ENCODE measurements at places on chromosomes 4 and X. TPM values are rescaled to one million over a fixed set of nuclear protein-coding genes. Genes with fewer than 3 reads are reported as not detected.
A peak's percentile ranks its signal among the peaks of the same experiment; 100 is the strongest.

DNA sequence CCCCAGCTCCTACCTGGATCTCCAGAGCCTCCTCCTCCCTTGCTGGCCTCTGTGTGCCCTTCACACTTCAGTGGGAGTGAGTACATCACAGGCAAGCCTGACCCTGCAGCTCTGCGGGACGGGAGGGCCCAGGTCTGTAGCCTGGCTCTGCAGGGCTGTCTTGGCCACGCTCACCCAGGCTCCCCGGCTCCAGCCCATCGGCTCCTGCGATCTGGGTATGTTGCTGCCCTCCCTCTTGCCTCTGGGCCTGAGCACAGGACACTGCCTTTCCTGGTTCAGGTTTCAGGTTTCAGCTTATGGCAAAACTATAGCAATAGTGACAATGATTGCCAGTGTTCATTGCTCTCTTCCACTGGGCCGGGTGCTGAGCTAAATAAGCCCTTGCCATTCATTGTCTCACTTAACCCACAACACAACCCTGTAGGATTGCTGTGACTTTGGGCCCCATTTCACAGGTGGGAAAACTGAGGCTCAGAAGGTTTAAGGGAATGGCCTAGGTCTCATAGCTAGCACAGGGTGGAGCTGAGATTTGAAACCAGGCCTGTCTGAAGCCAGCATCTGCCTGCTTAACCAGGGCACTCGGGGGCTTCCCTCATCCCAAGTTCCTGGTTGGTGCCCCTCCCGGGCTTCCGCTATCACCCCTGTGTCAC is 44.6 kb upstream of the SORCS2 start:
- no peak for DNase-seq

DNA sequence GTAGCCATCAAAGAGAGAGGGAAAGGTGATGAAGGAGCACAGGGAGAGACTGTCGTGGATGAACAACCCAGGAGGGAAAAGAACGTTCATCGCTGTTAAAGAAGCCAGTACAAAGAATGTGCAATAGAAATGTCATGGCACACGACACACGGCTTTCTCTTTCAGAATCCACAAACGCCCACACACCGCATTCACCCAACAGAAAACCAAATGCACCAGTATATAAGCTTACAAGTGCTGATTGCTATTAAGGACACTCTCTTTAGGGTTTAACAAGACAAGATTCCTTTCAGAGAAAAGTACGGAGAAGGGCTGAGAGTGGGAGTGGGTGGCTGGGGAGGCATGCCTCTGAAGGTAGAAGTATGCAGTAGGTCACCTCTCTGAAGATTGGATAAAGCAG is 80.2 kb downstream of the C4orf51 start:
- no peak for DNase-seq

GRCh38 chrX:42771506-42772335 is 6.2 kb downstream of the PPP1R2C start:
- DNase-seq = no peak

TAF7L gene
- total RNA-seq = 0.17 TPM

GPR50 gene
- not detected for total RNA-seq

IGFBP7 gene
- total RNA-seq = 173 TPM

NPNT gene
- total RNA-seq = not detected

DNA sequence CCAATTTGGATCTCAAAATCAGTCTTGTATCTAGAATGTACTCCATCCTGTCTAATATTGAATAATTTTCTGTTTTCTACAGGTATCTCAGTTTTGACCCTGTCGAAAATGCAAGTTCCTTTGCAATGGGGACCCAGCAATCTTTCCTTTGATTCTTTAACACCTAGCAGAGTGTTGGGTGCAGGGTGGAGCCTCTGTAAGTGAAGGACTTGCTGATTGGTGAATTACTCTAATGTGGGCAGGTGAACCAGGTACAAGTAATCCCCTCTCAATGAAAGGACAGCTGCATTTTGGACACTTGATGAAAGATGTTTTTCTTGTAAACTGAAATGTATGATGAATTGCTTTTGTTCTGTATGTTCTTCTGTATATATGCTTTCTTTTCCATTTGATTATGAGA is 54.9 kb downstream of the NWD2 start:
- DNase-seq = no peak

DNA sequence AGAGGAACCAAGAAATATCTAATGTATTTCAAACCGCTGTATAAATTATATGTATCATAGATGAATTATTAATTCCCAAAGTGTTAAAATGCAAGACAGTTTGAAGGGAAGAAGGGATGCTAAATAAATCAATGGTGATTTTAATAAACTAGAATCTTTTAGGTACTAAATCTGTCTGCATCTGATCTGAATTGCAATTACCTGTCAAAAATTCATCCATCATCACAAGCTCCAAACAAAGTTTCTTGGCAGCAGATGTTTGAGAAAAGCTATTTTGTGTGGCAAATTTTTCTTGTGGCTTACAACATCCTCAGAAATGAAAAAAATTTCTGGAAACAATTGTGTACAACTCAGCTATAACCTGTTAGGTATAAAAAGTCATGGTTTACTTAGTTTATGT is 816.0 kb upstream of the NDST4 start:
- DNase-seq = no peak

GRCh38 chr4:189206953-189207352 is 733.7 kb upstream of the FRG1 start:
- peak; percentile 10 for DNase-seq

- no peak for DNase-seq
Measured at GRCh38 chrX:149831473-149831872, 49.5 kb upstream of the MAGEA8 start.

GRCh38 chr4:47715716-47716416 is 122.0 kb downstream of the CORIN start:
- DNase-seq = no peak

DNA sequence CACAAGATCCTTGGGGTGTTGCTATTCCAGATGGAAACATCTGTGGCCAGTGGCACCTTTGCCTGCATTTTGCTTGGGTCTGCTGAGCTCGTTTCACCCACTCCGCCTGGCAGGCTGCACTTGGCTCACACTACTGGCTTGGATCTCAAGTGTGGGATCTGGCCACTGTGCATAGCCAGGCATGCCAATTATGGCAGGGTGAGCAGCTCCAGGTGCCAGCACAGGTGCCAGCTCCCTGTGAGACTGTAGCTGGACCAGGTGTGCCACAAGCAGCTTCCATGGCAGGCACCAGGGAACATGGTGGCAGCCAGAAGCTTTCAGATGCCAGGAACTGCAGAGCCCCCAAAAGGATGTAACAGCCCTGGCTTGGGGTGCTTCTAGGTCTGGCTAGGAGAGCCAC is 463.8 kb upstream of the PABPC4L start:
- DNase-seq = no peak

- DNase-seq = no peak
Measured at GRCh38 chrX:69705818-69706217, 89.9 kb downstream of the EDA start.

IQCM gene
- total RNA-seq = not detected

- DNase-seq = no peak
Measured at GRCh38 chr4:5654791-5655190, 53.6 kb downstream of the EVC2 start.

DNA sequence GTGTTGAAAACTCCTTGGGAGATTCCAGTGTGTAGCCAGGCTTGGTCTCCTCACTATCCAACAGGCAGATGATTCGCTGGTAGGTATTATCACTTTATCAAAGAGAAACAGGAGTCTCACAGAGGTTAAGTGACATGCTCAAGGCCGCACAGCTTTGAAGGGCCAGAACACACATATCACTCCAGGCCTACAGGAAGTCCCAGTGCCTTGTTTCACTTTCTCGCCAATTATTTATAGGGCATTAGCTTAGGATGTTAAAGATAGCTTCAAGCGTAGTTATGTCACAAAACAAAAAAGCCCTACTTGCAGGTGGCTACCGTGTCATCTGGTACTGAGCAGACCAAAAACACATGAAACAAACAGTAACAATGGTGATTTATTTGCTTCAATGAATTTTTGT is 13.2 kb downstream of the ATP8A1 start:
- DNase-seq = no peak

GRCh38 chrX:141668371-141668770 is 30.2 kb downstream of the SPANXD start:
- no peak for DNase-seq

- DNase-seq = no peak
Measured at GRCh38 chr4:75001871-75002270, 69.0 kb downstream of the PARM1 start.

TENT5D gene
- total RNA-seq = 0.11 TPM

DNA sequence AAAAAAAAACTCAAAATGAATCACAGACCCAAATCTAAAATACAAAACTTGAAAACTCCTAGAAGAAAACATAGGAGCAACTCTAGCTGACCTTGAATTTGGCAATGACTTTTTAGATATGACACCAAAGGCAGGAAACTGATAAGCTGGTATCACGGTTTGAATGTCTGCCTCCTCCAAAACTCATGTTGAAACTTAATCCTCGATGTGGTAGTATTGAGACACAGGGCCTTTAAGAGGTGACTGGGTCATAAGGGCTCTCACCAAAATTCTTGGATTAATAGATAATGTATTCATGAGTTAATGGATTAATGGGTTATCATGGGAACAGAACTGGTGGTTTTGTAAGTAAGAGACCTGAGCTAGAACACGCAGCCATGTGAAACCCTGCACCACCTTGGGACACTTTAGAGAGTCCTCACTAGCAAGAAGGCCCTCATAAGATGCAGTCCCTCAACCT is 40.5 kb downstream of the FRYL start:
- DNase-seq = no peak

- no peak for DNase-seq
Measured at GRCh38 chr4:139330283-139330682, 28.0 kb upstream of the NDUFC1 start.

DNA sequence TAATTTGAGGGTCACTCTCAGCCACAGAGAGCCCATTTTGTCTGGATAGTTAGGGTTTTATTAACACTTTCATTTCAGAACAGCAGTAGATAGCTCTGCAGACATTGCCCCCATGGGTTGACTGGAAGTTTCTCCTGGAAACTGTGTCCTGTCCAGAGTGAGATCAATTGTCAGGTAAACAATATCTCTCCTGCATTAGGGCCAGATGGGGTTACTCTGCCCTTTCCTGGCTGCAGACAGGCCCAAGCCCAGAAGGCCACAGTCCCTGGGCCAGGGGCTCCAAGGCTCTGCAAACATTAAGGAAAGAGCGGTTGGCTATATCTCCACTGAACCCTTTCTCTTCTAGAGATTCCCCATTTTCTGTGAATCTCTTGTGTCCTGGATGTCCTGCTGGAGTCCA is 436.8 kb upstream of the PRKX start:
- DNase-seq = no peak

KLHL4 gene
- 2.5 TPM for total RNA-seq

- DNase-seq = no peak
Measured at GRCh38 chr4:113013751-113014150, 35.7 kb upstream of the ANK2 start.

GRCh38 chrX:154351183-154352011 is 23.0 kb downstream of the FLNA start:
- DNase-seq = no peak

DNA sequence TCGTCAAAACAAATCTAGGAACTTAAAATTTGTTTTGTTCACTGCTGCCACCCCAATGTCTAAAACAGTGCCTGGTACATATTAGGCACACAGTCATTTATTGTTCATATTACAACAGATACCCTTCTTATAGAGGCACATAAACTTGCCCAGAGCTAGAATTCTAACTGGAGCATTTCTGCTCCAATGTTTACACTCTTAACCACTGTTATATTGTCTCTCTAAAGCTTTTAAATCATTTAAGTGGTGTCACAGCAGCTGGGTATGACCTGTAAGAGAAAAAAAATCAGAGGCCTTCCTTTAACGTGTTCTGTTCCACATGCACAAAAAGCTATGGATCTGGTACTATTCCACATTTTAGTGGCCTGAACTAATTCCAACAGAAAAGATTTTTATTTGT is 3.0 kb downstream of the UBE2D3 start:
- no peak for DNase-seq

- DNase-seq = no peak
Measured at GRCh38 chrX:151734446-151734845, at the start of gene CNGA2. Gene CNGA2 (plus strand): TSS chrX:151734746. CDS start chrX:151738484, 3,738 bp downstream.

DNA sequence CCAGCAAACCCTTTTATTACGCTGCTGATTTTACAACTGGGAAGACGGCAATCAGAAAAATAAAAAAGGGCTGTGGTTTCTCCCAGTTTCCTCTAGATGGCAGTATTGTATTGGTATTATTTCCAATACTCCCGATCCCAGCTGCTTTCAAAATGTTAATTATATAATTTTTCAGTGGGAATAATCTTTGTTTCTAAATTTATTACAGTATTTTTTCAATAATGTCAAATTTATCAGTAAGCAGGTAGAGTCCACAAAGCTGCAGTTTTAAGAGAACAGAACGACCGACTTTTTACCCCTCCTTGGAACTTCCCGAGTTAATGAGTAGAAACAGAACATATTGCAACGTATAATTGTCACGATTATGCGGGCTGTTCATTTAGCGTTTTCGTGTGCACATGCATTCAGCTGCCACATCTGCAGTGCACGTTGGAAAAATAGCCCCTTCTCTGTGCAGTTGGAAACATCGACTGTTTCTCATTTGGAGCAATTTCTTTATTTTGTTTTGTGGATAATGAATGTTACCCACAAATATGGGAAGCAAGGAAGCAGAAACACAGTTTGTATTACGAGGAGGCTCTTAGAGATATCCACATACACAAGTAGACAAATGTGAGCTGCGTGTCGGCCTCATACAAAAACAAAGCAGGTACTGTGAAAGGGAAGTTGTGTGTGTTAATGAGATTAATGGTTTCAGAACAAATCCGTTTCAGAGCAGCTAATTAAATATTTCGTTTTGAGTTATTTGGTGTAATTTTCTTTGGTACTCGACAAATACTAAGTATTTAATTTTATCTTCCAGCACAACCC is 188.0 kb downstream of the STIM2 start:
- DNase-seq = no peak

PAGE2 gene
- 0.29 TPM for total RNA-seq

DNA sequence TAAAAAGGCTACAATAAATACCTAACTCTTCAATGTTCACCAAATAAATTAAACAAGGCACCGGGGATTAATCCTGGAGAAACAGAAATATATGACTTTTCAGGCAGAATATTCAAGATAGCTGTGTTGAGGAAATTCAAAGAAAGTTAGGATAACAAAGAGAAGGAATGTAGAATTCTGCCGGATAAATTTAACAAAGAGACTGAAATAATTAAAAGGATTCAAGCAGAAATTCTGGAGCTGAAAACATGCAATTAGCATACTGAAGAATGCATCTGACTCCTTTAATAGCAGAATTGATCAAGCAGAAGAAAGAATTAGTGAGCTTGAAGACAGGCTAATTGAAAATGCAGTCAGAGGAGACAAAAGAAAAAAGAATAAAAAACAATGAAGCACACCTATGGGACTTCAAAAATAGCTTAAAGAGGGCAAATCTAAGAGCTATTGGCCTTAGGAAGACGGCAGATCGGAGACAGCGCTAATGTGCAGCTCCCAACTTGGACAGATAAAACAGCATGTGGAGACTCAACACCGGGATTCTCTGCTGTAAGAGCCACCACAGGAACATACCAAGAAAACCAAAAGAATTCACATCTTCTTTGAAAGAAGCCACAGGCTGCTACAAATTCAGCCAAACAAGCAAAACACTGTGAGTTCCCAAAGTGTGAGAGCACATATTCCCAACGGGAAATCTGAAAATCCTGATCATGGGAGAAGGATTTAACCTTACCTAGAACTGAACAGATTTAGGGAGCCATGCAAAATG is 1290.9 kb downstream of the PCDH18 start:
- DNase-seq = no peak

- no peak for DNase-seq
Measured at GRCh38 chrX:38806875-38807621, 5.8 kb downstream of the MID1IP1 start.

TSPAN7 gene
- total RNA-seq = not detected
